RWPE2 (cell line): ENCODE measurements at places on chromosomes 12 and 14.
A peak's percentile ranks its signal among the peaks of the same experiment; 100 is the strongest.

- no peak for DNase-seq
Observed at GRCh38 chr14:37969511-37969979, 238.2 kb upstream of the SSTR1 start.

GRCh38 chr14:61080591-61081010, 99.6 kb downstream of the SLC38A6 start:
- DNase-seq: no peak

GRCh38 chr12:94698578-94698977, 48.2 kb upstream of the TMCC3 start:
- no peak for DNase-seq

DNA sequence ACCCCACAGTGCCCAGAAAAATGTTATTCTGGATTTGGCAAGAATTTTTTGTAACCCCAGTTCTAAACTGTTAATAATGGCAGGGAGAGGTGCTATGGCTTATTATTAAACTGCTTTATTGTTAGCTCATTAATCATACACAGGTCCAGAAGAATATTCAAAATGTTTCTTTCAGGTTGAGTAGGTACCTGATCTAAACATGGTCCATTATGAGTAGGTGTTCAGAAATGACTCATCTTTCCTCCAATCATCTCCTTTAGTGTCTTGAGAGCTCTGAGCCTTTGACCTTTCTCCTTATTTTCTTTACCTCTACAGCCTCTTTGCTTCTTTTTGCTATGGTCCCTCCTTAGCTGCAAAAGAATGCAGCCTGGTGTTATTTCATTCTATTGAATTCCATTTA, 211.0 kb upstream of the GARIN6 start:
- DNase-seq: no peak

DNA sequence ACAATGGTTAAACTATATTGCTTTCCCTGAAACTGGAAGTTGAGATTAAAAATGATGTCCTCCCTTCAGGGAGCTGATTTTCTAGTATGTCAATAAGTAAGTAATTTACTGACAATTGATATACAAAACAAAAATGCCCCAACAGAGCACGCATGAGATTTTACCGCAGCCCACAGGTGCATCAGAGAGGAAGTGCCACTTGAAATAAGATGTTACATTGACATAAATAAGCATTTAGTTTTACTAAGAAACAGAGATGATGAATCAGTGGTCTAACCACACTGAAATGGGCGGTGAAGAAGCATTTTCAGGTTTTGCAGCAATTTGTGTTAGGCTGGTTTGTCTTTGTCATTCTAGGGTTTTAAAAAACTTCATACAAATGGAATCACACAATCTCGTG, 8.8 kb upstream of the CLECL1 start:
- DNase-seq: no peak

- DNase-seq: no peak
Observed at GRCh38 chr14:32561520-32561919, 232.4 kb downstream of the AKAP6 start.

GRCh38 chr12:96121271-96121711, 72.9 kb upstream of the ELK3 start:
- DNase-seq: no peak

DNA sequence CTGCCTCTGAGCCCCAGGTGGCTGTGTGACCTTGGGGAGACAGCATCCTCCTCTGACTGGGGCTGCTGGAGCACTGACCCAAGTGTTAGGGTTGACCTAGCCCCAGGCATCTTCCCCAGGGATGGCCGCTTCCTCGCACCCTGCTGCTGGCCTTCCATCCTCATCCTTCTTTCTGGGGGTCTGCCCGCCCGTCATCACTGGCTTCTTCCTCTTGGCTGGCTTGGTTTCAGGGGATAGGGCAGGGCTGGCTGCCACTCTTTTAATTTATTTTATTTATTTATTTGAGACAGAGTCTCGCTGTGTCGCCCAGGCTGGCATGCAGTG, 3.5 kb downstream of the TEDC1 start:
- no peak for DNase-seq

- no peak for DNase-seq
Observed at GRCh38 chr14:36791402-36791801, 129.7 kb downstream of the PAX9 start.

- peak; percentile 86 for DNase-seq
Observed at GRCh38 chr14:103078420-103078749, 5.6 kb upstream of the LBHD2 start.

GRCh38 chr14:57246933-57247657, 21.6 kb downstream of the EXOC5 start:
- no peak for DNase-seq

DNA sequence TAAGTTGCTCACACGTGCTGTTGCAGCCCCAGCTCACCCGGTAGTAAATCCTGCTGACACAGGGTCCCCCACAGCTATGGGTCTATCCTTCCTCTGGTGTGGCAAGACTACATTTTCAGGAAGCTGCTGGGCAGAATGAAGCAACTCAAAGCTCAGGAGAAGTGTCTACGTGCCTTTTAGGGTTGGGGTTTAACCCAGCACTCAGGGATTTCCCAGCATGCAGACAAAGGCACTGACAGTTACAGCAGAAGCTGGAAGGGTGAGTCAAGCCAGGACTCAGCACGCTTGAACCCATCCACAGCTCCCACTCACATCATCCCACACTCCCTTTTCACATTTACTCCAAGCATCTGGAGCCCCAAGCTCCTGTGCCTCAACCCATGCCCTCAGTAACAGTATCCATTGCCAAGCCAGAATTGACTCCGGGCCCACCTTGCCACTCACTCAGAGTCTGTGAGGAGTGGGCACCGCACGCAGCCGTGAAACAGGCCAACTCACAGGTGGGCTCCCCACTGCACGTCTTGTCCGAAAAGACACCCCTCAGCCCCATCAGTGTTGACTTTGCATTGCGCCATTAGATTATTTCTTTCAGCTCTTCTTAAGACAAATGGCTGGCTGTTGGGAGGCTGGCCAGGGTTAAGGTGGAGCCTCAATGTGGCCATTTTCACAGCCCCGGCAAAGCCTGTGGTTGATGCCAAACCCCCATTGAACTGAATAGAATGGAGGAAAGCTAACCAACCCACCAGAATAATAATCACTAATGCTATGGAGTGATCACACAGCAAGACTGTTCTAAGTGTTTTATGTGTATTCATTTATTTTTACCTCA, 59.6 kb downstream of the ZFP36L1 start:
- DNase-seq: no peak

DNA sequence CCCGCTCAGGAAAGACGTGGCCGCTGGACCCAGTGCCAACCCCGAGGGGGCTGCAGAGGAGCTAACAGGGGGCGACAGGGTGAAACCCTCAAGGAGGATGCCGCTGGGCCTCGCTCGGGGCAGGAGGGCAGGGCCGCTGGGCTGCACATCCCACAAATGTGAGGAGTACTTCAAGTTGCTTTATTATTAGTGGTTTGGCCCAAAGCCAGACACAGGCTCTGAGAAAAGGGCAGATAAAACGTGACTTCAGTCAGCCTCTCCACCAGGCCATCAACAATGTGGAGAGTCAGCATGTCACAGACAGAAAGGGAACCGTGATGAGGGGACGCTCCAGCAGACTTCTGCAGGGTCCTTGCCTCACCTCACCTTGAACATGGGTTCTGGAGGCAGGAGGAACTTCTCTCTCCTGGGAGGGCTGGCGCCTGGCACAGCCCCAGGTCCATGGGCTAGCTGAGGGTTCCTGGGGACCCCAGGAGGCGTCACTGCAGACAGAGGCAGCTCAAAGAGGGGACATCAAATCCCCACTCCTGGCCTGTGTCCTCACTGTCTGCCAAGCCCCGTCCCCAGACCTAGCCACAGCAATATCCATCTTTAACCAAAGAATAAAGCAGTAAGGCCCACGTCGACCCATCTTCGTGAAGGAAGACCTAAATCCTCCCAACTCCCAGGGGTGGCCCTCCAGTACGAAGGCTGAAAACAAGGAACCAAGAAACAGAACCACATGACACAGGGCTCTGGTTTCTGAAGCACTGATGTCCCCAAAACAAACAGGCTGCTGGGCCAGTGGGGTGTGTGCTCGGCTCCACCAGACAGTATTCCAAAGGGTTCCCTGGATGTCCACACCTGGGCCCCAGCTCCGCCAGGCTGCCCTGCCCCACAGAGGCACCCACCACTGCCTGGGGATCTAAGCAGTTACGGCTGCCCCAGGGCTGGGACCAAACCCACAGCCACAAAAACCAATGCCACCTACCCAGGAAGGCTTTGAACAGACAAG, 35.1 kb downstream of the CCDC85C start:
- no peak for DNase-seq

- DNase-seq: no peak
Observed at GRCh38 chr12:59076622-59077021, 156.3 kb upstream of the LRIG3 start.

- DNase-seq: no peak
Observed at GRCh38 chr12:93536766-93537488, 35.5 kb upstream of the SOCS2 start.

DNA sequence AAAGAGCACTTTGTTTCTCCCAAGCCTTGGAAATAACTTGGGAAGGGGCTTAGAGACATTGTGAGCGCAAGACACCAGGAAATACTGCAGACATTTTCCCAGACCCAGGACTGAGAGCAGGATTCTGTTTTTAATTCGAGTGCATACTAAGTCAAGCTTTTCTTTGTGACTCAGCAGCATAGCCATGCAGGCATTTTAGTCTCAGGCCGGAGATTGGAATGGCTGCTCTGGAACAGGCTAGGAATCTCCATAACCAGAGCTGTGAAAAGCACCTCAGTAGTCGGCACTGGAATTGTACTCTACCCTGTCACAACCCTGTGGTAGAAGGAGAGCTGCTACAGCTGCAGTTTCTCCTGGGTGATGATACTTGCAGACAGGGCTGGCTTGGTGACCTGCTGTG, 28.9 kb upstream of the GARIN6 start:
- no peak for DNase-seq

- no peak for DNase-seq
Observed at GRCh38 chr14:92973798-92974372, 50.9 kb downstream of the CHGA start.

DNA sequence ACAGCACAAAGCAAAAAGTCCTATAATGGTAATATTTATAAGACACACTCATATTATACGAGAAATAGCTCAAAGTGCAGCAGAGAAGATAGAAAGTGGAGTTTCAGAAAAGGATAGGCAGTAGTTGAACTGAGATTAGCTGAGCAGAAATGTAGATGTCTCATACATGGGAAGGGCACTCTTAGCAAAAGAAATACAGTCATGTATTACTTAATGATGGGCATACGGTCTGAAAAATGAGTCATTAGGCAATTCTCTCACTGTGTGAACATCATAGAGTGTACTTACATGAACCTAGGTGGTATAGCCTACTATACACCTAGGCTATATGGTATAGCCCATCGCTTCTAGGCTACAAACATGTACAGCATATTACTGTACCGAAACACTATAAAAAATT, 671.3 kb downstream of the RPS29 start:
- no peak for DNase-seq

DNA sequence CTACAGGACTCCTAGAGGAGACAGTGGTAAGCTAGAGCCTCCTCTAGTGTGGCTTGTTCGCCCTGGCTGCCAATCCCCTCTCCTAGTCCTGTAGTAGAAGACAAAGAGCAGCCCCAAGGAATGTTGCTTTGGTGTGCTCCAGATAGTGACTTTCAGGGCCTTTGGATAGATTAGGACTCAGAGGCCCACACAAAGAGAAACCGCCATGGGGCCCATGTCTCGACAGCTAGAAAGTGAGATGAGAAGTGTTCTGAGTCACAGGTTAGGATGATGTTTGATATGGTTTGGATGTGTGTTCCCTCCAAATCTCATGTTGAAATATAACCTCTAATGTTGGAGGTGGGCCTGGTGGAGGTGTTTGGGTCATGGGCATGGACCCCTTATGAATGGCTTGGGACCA, 51.8 kb upstream of the JDP2 start:
- DNase-seq: no peak

GRCh38 chr14:90795744-90796143, 20.5 kb downstream of the TTC7B start:
- no peak for DNase-seq

GRCh38 chr12:110917961-110918360, 2.4 kb downstream of the MYL2 start:
- no peak for DNase-seq

DNA sequence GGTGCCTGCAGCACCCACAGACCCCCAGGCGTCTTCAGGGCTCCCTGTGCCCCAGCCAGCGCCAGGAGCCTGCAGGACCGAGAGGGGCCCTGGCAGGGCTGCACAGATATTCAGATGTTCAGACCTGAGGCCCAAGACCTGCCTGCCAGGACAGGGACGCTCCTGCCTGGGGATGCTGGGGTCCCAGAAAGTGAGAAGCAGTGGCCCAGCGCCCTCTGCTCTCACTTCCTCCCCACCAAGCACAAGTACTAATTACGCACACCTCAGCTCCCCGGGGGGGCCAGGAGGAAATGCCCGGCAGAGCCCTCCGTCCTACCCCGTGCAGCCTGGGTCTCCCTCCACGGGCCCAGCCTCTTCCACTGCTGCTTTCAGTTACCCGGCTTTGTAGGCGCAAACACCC, 28.8 kb upstream of the INF2 start:
- DNase-seq: no peak
